ENCODE measurements at places on chromosomes 16 and 17.

- DNase-seq: no peak
Observed at GRCh38 chr17:76131051-76131691, 9.9 kb downstream of the FOXJ1 start.

DNA sequence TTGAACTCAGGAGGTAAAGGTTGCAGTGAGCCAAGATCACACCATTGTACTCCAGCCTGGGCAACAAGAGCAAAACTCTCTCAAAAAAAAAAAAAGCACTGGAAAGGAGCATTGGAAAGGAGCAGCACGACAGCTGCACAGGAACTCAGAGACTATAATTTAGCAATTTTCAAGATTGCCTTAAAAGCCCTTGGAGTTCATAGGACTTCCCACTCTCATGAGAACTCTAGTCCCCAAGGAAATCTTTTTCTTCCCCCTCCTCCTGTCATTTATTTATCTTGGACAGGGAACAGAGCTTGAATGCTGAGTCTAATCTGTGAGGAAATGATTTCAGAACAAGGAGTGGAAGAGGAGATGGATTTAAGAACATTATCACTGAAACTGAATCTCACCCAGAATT, 69.0 kb downstream of the PLXDC1 start:
- DNase-seq: peak; percentile 87

DNA sequence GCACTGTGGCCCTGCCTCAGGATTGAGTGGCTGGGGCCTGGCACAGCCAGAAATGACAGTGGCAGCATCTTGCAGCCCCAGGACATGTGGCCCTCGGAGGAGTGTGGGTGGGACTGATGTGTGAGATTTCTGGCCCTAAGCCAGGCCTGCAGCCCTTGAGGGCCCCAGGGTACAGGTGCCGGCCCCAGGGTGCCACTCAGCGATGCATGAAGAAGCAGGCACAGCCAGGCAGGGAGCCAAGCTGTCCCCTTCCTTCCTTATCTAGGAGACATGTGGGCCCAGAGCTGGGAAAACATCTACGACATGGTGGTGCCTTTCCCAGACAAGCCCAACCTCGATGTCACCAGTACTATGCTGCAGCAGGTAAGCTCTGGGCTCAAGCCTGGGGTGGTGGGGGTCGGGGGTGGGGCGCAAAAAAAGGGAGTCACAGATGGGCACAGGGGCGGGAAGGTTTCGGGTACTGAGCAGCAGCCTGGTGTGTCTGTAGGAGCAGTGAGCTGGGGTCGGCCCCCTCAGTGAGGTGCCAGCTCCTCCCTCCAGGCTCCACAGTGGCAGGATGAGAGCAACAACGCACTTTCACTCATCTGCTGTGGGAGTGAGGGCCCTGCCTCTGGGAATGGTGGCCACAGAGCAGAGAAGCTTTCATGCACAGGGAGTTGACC, 4.1 kb downstream of the ACE start:
- no peak for DNase-seq

- no peak for DNase-seq
Observed at GRCh38 chr17:74750327-74751069, 2.1 kb downstream of the NHERF1 start.

DNA sequence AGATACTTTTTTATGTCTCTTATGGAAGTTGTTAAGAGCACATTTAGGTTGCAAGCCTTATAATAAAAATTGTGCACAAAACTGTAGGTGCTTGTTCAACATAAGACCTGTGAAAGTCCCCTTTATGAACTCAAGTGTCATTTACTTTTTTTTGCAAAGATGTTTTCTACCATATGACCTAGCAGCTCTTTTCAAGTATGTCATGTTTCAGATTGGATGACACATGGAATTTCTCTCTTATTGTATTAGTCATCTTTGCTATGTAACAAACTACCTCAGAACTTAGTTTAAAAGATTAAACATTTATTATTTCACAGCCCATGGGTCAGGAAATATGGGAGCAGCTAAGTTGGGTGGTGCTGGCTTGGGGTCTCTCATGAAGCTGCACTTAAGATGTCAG, 57.9 kb downstream of the PHKB start:
- DNase-seq: no peak

DNA sequence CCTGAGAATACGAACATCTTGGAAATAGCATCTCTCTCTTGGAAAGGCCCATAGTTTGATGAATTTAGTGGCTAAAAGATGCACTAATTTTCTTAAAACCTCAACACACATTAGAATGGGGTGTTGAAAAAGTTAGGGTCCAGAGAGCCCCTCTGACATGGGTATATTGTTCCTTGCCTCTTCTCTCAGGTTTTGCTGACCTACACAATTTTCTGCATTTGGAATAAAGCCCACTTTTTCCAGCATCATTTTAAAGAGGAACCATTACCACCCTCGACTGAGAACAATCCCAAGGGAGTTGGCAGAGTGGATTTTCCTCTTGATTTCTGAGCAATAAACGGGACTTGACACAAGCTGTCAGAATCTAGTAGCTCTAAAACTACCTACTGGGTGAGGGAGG, 156.1 kb downstream of the PMP22 start:
- DNase-seq: no peak

DNA sequence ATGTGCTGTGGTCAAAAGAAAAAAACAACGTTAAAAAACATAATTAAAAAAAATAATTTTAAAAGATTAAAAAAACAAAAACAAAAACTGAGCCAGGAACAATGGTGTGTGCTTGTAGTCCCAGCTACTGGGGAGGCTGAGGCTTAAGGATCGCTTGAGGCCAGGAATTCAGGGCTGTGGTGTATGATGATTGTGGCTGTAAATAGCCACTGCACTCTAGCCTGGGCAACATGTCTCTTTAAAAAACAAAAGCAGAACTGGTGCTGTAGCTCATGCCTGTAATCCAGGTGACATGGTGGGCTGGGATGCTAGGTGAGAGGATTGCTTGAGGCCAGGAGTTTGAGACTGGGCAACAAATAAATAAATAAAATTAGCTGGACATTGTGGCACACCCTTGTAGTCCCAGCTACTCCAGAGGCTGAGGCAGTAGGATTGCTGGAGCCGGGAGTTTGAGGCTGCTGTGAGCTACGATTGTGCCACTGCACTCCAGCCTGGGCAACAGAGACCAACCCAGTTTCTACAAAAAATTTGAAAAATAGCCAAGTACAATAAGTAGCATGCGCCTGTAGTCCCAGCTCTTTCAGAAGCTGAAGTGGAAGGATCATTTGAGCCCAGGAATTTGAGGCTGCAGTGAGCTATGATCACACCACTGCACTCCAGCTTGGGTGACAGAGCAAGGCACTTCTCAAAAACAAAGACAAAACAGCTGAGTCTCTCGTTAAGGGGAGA, 43.6 kb downstream of the NFATC3 start:
- peak; percentile 50 for DNase-seq

DNA sequence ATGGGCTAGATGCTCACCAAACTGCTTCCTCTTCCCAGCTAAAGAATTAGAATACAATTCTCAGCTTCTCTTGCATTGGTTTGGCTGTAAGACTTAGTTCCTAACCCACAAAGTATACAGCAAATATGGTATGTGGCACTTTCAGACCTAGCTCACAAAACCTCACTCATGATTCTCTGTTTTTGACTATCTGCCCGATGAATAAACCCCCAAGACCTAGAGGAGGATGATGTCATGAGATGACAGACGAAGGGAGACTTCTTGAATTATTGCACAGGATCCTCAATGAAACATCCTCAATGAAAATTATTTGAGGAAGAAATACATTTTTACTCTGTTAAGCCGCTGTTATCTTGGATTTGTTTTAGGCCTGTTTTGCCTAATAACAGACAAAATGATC, 14.3 kb downstream of the CNOT1 start:
- DNase-seq: peak; percentile 46

- peak; percentile 11 for DNase-seq
Observed at GRCh38 chr17:47622180-47622549, 27.6 kb upstream of the KPNB1 start.

DNA sequence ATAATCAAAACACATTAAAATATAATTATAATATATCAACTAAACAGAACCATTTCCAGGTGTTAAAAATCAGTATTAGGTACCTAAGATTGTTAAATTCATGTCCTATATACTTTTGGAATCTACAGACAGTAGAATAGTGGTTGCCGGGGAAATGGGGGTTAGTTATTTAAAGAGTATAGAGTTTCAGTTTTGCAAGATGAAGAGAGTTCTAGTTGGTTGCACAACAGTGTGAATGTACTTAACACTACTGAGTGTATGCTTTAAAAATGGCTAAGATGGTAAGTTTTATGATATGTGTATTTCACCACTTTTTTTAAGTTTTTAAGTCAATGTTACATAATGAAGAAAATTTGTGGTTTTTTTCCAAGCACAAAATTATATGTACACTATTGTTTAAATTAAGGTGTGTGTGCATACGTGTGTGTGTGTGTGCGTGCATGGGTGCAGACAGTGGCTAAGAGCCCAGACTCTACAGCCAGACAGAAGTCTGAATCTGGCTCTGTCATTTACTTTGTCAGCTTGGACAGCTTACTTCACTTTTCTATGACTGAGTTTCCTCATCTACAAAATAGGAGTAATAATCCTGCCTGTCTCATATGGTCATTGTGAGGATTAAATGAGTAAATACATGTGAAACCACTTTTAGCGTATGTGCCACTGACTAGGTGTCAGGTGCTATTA, 25.3 kb upstream of the PHAF1 start:
- DNase-seq: peak; percentile 49

DNA sequence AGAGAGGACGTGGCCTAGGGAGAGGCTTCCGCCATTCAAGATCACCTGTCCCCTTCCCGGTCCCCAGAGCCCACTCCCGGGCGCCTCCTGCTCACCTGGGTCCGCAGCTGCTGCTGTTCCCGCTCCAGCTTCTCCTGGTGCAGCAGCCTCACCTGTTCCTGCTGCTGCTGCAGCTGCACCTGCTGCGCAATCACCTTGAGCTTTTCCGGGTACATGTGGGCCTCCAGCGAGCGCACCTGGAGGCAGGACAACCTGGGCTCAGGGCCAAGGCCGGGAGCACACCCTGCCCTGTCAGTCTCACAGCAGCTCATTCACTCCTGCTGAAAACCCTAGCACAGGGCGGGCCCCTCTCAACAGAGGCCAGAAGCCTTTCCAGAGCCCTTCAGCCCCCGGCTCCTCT, 12.5 kb downstream of the TFAP4 start:
- DNase-seq: no peak

DNA sequence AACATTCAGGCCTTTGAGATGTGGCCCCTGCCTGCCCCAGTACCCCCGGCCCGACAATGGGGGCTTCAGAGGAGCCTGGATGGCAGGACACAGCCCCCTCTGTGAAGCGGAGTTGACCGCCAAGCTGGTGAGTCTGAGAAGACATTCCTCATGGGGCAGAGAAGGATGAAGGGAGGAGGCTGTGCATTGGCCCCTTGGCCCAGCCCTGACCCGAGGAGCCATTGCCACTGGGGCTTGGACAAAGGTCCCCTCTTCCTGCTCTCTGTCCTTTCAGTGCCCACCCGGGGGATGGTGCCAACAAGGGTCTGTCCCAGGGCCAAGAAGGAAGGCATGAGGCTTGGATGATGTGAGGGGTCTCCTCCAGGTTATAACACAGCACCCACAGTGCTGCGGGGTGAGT, 30.9 kb upstream of the PHB1 start:
- DNase-seq: no peak

- DNase-seq: peak; percentile 80
Observed at GRCh38 chr17:77145612-77146245, 5.0 kb downstream of the SEC14L1 start.

GRCh38 chr16:24511174-24511573, 28.2 kb upstream of the RBBP6 start:
- DNase-seq: no peak

GRCh38 chr17:44287651-44288050, 19.7 kb upstream of the SLC4A1 start:
- no peak for DNase-seq

GRCh38 chr17:10976401-10976800, 138.5 kb upstream of the PIRT start:
- DNase-seq: no peak

DNA sequence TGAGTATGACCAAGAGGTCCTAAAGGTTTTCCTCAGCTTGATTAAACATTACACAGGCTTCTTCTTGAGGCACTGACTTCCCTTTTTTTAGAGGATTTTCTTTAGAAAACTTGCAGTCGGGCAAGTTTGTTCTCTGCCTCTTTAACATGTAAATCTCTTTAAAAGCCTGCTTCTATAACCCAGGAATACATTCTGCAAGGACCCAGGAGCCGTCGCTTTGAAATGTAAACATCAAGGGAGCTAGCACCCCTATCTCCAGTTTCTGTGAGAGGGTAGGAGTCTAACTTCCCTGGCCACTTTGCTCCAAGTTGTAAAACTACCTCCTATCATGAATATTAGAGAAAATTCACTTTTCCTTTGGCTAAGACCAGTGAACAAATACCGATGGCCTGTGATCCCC, 201.5 kb upstream of the CPHXL start:
- no peak for DNase-seq

- DNase-seq: peak; percentile 66
Observed at GRCh38 chr17:32142857-32143526, 690 bp downstream of the RHOT1 start.

DNA sequence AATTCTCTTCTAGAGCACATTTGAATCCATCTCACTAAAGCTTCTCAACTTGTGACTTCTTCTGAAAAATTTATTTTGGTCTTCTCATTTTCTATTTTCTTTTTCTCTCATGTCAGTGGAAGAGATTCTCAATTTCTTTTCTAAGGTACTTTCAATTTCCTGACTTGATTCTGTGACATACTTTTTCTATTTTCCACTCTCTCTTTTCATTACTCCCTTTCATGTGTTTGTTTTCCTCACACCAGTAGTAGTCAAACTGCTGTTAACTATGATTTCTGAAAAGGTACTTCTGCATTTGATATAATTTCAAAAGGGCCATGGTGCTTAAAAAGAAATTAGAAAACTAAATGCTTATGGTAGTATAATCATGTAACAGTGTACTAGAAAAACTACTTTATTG, 41.9 kb downstream of the NFAT5 start:
- DNase-seq: no peak

DNA sequence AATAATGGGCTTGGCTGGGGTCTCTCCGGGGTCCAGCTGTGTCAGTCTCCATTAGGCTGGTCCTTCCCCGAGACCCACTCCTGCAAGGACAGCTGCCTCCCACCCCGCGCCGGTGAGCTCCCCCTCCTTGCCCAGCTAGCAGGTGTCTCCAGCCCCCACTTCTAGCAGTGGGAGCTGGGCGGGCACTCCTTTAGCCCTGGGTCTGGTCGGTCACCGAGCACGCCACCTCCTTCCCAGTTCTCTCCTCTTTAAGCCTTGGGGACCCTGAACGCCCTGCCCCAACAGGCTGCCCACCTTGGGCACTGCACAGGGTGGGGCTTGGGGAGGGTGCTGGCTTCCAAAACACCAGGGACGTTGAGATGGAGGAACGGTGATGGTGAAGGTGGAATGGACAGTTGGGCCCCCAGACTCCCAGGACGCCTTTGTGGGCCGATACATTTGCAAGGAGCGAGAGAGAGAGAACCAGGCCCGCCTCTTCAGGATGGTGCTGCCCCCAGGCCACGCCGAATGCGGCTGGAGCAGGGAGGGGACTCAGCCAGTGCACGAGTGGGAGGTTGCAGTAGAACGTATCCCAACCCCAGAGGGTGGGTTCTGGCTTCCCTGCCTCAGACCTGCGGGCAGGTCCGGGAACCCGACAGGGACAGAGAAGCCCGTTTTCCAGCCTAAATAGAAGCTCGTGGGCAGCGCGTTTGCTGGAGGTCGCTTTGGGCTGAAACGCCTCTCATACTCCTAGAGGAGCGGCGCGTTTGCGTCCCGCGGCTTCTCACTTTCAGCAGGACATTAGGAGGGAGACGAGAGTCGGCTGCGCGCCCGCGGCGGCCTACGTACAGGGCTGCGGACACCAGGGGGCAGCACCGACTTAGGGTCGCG, 10.7 kb downstream of the TBX2 start:
- peak; percentile 84 for DNase-seq

GRCh38 chr16:24999856-25000461, 15.2 kb downstream of the ARHGAP17 start:
- no peak for DNase-seq

All from cardiac fibroblast (primary cell).